ENCODE measurements at places on chromosomes 1 and 21.

DNA sequence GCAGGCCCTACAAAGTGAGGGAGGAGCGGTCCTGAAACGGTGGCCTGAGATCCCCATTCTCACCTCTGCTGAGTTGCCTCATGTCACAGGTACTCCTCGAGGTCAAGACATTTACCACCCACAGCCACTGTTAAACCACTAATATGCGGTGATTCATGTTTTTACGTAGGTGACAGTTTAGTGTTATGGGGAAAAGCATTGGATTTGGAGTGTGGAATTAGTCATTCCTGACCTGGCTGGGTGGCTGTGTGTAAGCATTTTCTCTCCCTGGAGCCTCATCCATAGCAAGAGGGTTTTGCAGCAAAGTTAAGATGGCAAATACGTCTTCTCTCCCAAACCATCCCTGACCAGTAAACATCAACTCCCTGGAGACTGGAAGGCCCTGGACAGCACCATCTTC lies 57.8 kb upstream of the KCNJ6 start:
- DNase-seq, result no peak

- DNase-seq, result no peak
These were observed 16.8 kb downstream of the TNFSF4 start for GRCh38 chr1:173190101-173190936.

DNA sequence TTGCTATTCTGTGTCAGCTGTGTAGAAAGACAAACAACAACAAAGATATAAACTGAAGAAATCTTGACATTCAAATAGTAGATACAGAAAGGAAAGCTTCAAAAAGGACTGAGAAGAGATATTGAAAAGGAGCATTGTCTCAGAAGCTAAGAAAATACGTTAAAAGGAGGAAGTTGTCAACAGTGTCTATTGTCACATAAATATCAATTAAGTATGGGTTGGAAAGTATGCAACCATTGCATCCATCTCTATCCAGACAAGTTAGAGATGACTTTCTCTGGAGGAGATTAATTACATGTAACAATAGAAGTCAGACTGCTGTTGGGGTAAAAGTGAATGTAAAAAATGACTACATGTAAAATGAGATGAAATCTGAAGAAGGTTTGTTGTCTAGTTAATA lies 29.7 kb upstream of the BRINP3 start:
- no peak for DNase-seq

DNA sequence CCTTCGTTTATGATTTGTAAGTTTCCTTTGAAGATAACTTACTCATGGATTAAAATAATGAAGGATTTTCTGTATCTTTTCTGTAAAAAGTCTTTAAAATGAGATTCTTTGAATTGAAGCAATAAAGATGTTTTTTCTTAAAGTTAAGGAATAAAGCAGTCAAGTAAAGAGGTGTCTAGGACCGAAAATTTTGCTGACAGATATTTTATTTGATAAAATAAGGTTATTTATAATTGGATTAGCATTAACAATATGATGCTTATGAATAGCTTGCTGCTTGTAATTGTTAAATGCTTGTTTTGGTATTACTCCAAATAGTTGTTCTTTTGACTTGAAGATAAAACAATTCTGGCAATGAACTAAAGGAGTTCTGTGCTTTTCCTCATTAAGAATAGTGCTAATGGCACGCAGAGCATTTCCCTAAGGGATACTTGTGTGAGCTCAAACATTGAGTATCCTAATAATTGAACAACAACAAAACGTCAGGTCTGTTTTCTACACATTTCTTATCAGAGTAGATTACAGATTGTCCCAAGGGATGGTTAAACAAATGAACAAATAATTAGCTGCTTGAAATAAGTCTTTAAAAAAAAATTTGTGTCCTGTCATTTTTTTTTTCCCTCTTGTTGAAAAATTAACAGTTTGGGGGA lies 16.6 kb downstream of the TSNAX start:
- DNase-seq, result no peak

DNA sequence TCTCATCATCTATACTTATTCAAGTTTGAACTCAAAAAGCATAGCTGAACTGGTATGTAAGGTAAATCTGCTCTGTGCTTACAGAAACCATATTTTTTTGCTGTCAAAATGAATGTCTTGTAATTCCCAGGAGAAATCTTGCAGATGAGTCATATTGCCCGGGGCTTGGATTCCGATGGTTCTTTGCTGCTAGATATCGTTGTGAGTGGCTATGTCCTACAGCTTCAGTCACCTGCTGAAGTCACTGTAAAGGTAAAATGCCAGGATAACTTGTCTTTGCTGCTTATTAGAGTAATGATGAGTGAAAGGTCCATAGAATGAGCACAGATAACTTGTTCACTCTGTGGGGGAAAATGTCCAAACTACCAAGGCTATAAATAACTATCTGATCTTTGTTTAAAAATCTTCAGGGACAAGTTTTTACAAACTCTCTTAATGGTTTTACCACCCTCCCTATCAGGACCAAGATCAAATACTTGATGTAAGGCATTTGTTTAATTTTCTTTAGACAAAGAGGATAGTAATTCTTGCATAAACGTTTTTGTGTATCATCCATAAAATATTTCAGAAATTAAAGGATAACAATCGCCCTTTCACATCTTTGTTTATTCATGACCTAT lies 222.3 kb downstream of the TPR start:
- no peak for DNase-seq

GRCh38 chr1:87108814-87109411 lies 194.5 kb downstream of the HS2ST1 start:
- DNase-seq, result no peak

DNA sequence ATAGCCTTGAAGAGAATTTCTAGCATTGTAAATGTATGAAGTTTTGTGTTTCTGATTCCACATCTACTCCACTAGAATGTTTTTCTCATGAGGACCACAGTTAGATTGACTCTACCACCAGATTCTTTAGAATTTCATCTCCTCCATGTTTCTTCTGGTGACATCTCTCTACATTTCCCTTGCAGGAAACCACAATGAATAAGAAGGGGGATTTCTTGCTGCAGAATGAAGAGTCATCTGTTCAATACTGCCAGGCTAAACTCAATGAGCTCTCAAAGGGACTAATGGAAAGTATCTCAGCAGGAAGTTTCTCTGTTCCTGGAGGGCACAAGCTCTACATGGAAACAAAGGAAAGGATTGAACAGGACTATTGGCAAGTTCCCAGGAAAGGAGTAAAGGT lies 18.6 kb downstream of the GBP6 start:
- DNase-seq, result no peak

- no peak for DNase-seq
These were observed 841 bp downstream of the SNX27 start for GRCh38 chr1:151612501-151613281.

GRCh38 chr1:1630965-1631781 lies 800 bp upstream of the MMP23B start:
- DNase-seq, result no peak

- no peak for DNase-seq
These were observed 34.0 kb downstream of the OPRD1 start for GRCh38 chr1:28845786-28846543.

DNA sequence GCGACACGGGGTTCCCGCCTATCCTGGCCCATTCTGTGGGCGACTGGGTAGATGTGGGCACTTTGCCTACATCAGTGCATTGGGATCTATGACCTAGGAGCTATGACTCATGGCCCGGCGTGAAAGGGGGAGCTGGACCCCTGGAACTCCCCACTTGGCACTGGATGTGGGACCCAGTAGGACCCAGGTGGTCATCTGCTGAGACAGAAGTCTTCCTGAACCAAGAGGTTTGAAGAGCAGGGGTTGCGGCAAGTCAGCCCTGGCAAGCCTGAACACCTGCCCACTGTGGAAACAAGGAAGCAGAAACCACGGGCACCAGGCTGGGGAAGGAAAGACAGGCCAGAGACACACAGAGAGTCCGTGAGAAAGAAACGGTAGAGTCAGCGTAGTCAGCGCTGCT lies 656.7 kb downstream of the AJAP1 start:
- DNase-seq, result no peak

GRCh38 chr1:94667818-94668217 lies 126.3 kb upstream of the F3 start:
- no peak for DNase-seq

DNA sequence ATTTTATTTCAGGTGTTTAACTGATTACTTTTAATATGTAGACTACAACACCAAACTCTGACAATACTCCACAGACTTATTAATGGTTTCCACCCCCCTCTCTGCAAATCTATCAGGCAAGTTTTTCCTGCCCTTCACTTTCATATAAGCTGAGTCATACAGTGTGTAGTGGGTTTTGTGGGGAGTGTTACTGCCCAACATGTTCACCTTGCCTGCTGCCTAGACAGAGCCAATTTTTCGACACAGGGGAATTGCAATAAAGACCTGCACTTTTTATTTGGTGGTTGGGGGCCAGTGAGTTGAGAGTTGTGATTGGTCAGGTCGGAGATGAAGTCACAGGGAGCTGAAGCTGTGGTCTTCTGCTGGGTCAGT lies 119.7 kb downstream of the PPIAL4G start:
- no peak for DNase-seq

DNA sequence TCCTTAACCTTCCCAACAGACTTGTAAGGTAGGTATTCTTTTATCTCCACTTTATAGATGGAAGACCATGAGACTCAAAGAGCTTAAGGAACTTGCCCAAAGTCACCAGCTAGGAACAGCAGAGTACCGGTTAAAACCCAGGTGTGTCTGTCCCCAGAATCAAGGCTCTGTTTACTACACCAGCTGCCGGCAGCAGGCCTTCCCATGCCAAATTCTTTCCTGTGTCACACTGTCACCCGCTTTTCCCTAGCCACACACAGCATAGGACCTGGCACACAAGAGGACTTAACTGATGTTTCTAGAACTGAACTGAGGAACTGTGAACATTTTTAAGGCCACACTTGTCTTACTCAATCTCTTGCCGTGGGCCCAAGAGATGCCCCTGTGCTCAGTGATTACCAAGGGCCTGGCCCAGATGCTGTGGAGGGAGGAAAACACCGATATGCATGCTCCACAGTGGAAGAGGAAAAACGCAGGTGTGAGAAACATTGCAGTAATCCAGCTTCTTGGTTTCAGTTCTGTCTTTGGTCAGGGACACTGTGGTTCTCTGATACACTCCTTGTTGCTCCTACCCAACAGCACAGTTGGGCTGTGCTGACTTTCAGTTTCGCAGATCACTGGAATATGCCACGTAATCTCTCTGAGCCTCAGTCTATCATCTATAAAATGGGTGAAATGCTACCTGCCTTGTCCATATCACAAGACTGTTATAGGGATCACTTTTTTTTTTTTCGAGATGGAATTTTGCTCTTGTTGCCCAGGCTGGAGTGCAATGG lies 13.9 kb upstream of the LY9 start:
- DNase-seq, result no peak

DNA sequence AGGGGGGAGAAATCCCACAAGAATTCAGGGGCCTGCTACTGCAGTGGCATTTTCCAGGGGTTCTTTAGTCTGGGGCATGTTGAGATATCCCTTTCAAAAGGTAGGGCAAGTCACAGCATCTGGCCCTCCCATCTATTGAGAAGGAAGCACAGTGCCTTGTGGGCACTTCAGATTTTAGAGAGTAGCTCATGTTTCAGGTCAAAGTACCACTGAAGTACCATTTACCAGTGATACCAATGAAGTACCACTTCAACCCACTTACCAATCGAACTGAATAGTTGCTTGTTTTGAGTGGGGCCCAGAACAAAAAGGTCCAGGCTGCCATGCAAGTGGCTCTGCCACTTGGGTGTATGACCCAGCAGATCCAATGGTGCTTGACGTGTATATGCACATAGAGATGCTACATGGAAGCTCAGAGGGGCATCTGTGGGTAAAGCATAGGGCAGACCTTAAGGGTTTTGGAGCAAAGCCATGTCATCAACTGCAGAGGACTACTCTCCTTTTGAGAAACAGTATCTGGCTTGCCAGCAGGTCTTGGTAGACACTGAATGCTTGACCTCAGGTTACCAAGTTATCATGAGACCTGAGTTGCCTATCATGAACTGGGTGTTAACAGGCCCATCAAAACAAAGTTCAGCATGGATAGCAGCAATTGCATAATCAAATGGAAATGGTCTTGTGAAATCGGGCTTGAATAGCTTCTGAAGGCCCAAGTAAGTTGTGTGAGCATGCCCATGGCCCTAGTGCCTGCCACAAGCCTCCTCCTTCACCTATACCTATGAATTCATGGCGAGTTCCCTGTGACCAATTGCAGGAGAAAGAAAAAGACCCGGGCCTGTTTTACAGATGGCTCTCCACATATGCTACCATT lies 23.5 kb downstream of the PLA2G2D start:
- DNase-seq, result no peak

- no peak for DNase-seq
These were observed 414.5 kb downstream of the ADGRL2 start for GRCh38 chr1:82215056-82215852.

DNA sequence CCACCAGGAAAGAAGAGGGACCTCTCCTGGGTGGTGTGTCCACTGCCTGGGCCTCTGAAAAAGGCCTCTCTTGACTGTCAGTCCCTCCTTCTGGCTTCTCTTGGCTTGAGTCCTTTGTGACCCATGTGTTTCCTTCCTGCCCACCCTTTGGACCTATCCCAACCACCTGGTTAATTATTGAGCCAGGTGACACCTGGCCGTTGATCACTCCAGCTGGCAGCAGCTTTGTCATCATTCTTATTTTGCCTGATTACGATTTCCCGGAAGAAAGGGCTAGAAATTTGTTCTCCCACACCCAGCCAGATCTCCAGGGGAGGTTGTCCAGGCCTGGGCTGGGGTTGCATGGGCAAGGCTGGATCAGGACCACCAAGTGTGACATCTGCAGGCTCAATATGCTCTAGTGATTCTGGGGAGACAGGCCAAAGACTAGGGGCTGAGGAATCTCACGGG lies 24.8 kb downstream of the CSF1 start:
- no peak for DNase-seq

DNA sequence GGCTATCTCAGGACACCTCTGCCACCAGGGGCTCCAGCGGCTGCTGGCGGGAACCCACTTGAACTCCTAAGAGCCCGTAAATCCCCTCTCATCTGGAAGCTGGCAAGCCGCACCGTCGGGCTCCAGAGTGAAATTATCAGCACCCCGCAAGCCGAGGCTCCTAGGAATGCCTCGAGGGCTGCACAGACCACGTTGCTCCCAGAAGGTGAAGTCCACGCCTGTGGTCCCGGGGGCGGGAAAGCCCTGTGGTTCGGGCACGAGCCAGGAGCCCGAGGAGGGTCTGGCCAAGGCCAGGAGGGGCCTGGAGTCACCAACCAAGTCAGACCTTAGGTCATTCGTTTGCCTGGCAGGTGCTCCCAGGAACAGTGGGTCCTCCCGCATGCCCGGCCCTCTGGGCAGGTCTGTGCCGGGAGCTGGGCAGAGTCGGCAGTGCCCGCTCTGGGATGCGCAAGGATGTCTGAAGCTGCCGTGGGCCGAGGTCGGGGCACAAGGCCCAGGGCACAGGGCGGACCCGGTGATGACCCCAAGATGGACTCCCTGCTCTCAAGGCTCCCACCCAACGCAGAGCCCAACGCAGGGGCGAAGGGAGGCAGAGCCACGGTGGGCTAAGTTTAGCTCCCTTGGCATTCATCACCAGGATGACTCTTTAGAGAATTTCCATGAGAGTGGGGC lies 8.9 kb downstream of the ACTRT2 start:
- DNase-seq, result no peak

- no peak for DNase-seq
These were observed 15.6 kb downstream of the RUNX3 start for GRCh38 chr1:24914226-24915069.

Measured in stimulated activated CD8-positive, alpha-beta memory T cell treated with anti-CD3 and anti-CD28 coated beads, Interleukin-7, amount 100 ng/mL, for 24 hours (primary cell).